ENCODE measurements at places on chromosomes 3 and 15.

- DNase-seq, result no peak
These were observed 6.7 kb upstream of the TMC3 start for GRCh38 chr15:81380668-81381067.

DNA sequence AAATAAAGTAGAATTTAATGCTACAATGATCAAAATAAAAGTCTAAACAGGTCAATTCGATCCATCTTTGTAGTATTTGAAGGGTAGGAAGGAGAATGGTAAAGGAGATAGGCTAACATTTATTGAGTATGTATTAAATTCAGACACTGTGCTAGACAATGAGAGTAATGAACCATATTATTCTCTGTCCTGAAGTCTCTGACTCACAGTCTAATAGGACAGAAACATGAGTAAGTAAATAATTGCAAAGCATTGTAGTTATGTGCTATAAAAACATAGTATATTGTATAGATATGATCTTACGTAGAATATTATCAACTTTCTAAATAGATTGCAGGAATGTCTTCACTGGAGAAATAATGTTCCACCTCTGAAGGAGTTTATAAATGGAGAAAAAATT is 64.5 kb downstream of the MDFIC2 start:
- no peak for DNase-seq

DNA sequence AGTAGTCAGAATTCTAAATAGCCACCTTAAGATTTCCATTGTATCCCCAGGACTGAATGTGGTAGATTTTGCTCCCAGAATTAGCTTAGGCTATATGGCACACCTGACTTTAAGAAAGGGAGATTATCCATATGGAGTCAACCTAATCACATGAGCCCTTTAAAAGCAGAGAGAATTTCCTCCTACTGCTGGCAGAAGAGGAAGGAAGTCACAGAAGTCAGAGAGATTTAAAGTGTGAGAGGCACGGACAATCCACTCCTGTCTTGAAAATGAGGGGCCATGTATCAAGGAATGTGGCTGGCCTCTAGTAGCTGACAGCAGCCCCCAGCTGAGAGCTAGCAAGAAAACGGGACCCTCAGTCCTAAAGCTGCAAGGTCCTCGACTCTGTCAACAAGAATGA is 26.8 kb downstream of the LRRC31 start:
- DNase-seq, result no peak

- no peak for DNase-seq
These were observed 435.0 kb downstream of the SHQ1 start for GRCh38 chr3:72413228-72413627.

DNA sequence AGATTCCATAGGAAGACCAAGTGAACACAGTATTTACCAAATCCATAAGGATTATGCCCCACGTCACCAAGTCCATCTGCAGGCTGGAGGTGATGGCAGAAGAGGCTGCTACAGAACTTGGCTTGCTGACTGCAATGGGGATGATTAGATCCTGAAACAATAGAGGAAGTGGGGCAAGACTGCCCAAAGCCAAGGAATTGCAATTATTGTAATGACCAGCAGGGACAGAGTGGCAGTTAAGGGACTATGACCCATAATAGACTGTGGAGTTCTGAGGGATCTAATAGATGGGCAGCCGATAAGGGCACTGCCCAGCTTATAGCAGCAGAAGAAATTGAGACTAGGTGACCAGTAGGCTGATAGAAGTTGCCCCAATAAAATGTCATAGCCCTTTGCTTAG is 108.4 kb downstream of the MINAR1 start:
- DNase-seq, result no peak

DNA sequence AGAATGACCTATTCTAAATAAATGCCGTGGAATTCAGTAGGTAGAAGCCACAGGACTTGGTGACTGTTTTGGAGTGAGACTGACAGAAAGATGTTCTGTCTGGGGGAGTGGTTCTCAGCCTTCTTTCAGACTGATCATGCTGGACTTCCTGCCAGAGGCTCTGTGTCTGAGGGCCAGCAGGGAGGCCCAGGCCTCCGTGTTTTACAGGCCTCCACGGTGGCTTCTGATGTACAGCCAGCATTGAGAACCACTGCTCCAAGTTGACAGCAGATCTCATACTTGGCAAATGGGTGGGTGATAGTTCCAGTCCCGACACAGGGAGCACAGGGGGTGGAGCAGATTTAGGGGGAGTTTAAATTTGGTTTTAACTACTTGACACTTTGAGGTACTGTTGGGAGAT is 6.7 kb upstream of the PIGZ start:
- DNase-seq, result no peak

DNA sequence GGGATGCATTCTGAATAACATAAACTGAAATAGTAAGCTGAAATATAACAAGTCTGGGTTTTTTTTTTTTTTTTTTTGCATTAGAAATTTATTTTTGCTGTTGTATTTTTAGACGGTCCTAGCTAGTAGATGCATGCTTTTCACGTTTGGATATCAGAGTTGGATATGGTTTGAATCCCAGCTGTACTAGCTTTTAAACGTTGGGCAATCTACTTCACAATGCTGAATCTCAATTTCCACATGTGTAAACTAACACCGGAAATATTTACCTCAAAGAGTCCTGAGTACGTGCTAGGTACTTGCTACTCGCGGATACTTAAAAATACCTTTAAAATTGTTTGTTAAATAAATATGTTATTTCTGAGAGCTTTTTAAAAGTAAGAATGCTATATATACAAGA is 139.8 kb downstream of the BBX start:
- DNase-seq, result no peak

- peak; percentile 37 for DNase-seq
These were observed 764.4 kb upstream of the NECTIN3 start for GRCh38 chr3:110307065-110307809.

- DNase-seq, result no peak
These were observed 34.3 kb downstream of the PRR23E start for GRCh38 chr3:127226946-127227842.

GRCh38 chr3:187519428-187519890 is 150.7 kb downstream of the SST start:
- DNase-seq, result peak; percentile 24

- DNase-seq, result no peak
These were observed 8.1 kb downstream of the PPM1M start for GRCh38 chr3:52253314-52254304.

- DNase-seq, result no peak
These were observed 8.1 kb upstream of the ST6GAL1 start for GRCh38 chr3:186922224-186922623.
